ENCODE measurements at places on chromosomes 7 and 10.

DNA sequence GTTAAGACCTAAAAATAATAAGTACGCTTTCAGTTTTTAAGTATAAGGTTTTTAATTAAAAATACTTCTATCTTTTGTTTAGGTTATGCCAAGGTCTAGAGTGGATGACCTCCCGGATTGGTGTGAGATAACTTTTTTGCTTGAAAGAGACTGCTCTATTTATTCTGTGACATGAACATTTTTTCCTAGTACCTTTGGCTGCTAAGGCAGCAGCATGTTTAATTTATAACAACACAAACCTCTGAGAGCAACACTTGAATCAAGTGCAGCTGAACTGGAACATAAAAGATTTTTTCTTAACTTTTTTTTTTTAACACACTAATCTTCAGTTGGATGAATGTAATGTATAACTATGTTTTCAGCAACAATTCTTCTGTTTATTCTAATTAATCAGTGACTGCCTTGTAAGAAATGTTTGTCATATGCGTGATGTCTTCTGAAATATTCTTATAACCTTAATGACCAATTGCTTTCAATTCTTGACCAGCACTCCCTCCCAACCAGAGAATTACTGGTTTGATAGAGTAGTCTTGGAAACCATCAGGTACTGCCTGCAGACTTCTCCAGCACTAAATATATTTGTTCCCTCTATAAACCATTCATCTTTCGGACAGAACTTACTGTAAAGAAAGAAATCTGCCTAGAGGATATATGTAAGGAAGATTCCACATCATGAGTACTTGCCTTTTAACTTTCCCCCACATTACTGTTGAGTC lies 16.0 kb downstream of the ARL5B start:
- no peak for DNase-seq

GRCh38 chr10:119782981-119783664 lies 57.3 kb downstream of the INPP5F start:
- no peak for DNase-seq

- no peak for DNase-seq
These were observed 70.1 kb downstream of the RNF133 start for GRCh38 chr7:122628651-122629411.

DNA sequence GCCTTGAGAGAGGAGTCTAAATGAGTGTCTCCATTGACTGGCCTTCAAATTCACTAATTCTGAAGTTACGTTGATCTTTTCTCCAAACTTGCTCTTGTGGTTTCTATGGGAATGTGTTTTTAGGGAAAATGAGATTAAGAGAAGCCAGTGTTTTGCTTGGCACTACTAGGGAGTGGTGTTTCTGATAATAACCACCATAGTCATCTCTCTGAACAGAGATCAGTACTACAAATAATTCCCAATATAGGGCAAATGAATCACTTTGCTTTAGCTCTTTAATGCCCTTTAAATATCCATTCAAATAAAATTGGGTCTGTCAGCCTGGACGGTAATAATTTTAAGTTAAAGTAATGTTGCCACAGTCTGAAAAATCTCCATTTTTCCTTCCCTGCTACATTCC lies 90.8 kb downstream of the NRF1 start:
- DNase-seq, result no peak

GRCh38 chr10:7551950-7552716 lies 114.6 kb downstream of the ITIH5 start:
- no peak for DNase-seq

DNA sequence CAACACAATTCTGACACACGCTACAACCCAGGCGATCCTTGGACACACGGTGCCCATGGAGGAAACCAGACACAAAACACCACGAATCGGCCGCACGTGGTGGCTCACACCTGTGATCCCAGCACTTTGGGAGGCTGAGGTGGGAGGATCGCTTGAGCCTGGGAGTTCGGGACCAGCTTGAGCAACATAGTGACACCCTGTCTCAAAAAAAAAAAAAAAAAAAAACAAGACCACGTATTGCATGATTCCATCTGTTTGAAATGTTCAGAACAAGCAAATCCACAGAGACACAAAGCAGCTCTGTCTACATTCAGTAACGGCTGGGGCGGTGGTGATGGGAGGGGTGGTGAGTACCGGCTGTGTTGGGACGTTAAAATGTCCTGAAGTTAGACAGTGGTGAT lies 25.2 kb downstream of the ADAP1 start:
- no peak for DNase-seq

DNA sequence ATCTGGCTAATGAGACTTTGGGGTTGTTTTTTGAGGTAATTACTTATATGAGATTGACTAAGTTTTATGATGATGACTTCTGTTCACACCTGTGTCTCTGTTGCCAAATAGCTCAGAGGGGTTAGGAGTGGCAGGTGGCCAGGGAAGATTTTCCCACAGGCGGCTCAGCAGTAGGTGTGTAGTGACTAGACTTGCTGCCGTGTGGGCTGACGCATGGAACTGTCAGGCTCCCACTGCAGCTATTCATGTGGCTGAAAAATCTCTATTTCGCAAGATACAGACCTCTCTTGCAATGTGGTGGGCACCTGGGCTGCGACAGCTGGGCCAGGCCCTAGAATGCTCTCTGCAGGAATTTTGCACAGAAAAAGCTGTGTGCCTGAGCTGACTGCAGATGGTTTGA lies 1.4 kb downstream of the CPA4 start:
- no peak for DNase-seq

DNA sequence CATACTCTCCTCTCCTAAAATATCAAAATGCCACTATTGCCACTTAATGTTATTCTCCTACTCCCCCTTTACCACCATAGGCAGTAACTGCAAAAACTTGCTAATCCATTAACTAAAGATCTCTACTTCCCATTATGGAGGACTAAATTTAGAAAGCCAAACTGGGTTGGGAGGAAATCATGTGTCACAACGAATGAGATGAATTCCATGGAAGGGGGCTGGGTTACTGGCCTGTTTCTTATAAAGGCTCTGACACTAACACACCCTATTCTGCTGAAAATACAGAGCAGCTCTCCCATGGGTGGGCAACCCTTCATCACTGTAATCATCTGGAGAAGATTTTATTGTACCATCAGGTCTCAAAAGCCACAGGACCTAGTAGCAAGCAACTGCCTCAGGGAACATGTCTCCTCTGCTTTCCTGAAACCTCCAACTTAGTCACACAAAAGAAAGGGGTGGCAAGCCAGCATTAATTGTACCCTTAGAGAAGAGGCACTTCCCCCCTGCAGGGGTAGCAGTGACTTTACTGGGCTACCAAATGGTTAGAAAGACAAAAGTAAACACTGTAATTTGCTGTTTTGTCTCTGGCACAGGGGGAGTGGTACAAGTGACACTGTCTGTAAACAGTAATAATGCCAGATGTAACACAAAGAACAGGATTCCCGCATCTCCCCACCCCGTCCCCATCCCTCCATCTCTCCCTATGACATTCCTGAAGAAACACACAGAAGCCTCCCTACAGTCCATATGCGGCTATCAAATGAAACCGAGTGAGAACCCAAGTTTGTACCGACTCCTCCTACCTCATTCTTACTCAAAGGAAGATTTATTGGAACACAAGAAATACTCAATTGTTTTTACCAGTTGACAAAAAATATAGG lies 81.6 kb downstream of the ARMH3 start:
- DNase-seq, result no peak

- DNase-seq, result no peak
These were observed 44.6 kb upstream of the SEPHS1 start for GRCh38 chr10:13392701-13393100.

- no peak for DNase-seq
These were observed 949 bp upstream of the CLIP2 start for GRCh38 chr7:74288034-74288881.

GRCh38 chr7:148447221-148447849 lies 143.2 kb upstream of the C7orf33 start:
- no peak for DNase-seq

DNA sequence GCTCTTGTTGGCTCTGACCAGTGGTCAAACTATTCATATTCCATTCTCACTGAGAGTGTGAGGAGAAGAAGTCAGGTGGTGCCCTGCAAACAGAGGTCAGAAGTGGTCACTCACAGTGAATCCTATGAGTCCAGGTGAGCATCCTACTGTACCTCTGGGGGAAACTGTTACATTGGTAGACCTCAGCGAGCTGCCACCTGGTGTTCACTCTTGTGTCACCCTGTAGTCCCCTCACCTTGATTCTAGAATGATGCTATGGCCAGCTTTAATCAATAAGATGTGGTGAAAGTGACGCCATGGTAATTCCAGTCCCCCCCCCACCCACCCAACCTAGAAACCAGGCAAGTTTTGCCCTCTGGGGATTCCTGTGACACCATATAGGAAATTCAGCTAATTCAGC lies 1.2 kb upstream of the AMPH start:
- DNase-seq, result no peak

- no peak for DNase-seq
These were observed 60.1 kb upstream of the CAPZA2 start for GRCh38 chr7:116802144-116802745.

DNA sequence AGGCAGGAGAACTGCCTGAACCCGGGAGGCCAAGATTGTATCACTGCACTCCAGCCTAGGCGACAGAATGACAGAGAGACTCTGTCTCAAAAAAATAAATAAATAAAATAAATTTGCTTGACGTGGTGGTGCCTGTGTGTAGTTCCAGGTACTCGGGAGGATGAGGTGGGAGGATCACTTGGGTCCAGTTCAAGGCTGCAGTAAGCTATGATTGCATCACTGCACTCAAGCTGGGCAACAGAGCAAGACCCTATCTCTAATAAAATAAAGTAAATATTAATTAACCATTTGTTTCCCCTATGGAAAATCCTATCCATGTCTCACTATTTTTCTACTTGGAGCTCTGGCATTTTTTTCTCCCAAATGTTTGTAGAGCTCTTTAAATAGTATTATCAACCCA lies 36.3 kb downstream of the LRRC20 start:
- DNase-seq, result no peak

DNA sequence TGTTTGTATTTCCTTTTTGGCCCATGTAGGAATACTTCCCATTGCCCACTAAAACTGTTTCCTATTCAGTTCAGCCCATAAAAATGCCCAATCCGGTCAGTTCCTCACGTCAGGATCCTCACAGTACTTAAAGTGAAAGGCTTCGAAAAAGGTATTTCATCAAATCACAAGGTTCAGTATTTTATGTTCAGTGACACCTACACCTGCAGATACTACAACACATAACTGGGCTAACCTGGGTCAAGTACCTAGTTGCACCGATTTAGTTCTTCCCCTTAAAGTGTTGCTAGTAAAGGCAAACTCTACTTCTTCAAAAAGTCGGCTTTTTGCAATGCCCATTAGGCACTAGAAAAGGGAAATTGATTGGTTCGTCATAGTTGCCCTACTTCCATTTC lies 1.1 kb downstream of the SNX13 start:
- DNase-seq, result no peak

- DNase-seq, result no peak
These were observed 5.5 kb downstream of the PFKP start for GRCh38 chr10:3072641-3073360.

GRCh38 chr7:125357676-125358455 lies 428.2 kb upstream of the POT1 start:
- DNase-seq, result no peak

DNA sequence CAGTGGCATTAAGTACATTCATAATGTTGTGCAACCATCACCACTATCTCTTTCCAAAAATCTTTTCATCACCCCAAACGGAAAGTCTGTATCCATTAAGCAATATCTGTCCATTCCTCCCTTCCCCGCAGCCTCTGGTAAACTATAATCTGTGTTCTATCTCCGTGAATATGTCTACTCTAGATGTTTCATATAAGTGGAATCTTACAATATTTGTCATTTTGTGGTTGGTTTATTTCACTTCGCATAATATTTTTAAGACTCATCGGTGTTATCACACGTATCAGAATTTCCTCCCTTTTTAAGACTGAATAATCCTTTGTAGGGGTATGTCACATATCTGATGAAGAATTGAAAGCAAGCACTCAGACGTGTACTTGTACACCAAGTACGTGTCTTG lies 86.0 kb upstream of the FGFR2 start:
- no peak for DNase-seq

- DNase-seq, result no peak
These were observed 289.0 kb downstream of the GLRX3 start for GRCh38 chr10:130425169-130425568.

DNA sequence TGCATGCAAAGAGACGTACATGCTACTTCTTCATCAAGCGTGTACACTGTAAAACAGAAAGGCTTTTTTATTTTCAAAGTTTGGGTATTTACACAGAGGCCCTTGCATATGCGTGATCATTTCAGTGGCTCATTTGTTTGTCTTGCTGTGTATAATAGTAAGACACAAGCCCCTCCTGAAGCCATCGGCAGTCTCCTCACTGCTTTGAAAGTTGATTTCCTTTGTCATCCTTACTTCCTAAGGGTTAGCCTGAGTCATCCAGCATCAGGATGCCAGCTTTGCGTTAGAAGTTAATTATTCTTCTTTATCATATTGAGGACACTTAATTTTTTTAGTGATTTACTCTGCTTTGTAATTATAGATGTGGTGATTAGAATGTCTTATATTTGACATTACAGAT lies 72.5 kb upstream of the CTBP2 start:
- DNase-seq, result no peak

- DNase-seq, result no peak
These were observed 213.5 kb upstream of the MBL2 start for GRCh38 chr10:52986125-52986524.

- DNase-seq, result no peak
These were observed 31.4 kb upstream of the AQP1 start for GRCh38 chr7:30880125-30880720.

DNA sequence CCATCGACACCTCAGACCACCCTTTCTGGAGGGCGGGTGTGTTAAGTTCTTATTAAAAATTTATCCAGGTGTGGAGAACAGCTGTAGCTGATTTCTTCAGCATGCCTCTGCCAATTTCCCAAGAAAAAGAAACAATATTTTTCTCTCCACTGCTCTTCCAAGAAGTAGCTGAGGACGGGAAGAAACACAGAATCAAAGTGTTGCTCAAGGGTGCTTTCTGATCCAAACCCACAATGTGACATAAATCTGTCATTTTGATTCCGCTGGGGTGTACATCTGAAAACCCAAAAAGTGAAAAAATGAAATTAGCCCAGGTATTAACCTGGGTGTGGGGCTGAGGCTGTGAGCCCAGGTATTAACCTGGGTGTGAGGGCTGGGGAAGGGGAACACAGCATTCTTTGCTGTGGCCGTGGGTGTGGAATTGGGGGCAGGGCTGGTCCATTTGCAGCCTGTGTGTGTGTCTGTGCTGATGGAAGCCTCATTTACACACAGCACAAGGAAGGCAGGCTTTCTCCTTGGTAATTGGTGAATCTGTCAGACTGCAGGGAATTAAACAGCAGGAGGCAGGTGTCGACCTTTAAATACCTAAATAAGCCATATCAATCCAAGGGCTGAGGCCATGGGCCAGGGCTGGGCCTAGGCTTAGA lies 48.4 kb upstream of the CCDC3 start:
- no peak for DNase-seq

GRCh38 chr10:88964869-88965415 lies 12.4 kb upstream of the ACTA2 start:
- DNase-seq, result no peak

DNA sequence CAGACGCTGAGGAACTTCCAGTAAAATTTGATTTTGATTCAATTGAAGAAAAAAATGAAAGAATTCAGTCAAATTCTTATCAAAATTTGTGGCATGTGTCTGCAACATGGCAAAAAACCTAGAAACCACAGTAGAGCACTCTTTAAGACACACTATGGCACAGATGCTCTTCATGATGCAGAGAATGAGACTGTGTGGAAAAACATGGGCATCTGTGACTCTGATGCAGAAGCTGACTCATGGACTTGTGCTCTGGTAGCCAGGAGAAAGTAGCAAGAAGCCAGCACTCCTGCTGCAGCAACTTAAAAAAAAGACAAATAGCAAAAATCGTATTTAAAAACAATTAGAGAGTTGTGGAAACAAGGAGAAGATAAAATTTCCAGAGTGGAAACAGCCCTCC lies 8.9 kb upstream of the KCNK18 start:
- no peak for DNase-seq

- no peak for DNase-seq
These were observed 245.2 kb downstream of the ELFN1 start for GRCh38 chr7:1915326-1915725.
